CD14-positive monocyte (primary cell): ENCODE measurements at places on chromosomes 4 and X.

DNA sequence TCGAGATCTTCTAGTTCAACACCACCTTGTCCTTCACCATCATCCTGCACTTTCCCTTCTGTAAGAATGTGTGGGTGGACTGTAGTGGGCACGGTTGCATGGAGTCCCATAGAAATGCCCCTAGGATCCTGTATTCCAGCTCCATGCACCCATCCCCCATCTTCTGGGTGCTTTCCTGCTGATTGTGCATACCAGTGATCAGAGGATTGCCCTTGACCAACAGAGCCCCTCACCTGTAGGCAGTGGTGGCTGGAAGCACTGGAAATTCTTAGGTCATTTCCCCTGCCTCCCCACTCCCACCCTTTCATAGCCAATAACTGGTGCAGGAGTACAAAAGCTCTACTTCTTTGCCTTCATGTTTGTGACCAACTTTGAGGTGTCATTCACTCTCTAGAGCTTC is 213.4 kb upstream of the ARSJ start:
- DNase-seq: no peak

- DNase-seq: no peak
Observed at GRCh38 chr4:136203199-136203598, 1329.1 kb downstream of the PCDH18 start.

- no peak for DNase-seq
Observed at GRCh38 chrX:17174671-17175070, 200.3 kb upstream of the NHS start.

DNA sequence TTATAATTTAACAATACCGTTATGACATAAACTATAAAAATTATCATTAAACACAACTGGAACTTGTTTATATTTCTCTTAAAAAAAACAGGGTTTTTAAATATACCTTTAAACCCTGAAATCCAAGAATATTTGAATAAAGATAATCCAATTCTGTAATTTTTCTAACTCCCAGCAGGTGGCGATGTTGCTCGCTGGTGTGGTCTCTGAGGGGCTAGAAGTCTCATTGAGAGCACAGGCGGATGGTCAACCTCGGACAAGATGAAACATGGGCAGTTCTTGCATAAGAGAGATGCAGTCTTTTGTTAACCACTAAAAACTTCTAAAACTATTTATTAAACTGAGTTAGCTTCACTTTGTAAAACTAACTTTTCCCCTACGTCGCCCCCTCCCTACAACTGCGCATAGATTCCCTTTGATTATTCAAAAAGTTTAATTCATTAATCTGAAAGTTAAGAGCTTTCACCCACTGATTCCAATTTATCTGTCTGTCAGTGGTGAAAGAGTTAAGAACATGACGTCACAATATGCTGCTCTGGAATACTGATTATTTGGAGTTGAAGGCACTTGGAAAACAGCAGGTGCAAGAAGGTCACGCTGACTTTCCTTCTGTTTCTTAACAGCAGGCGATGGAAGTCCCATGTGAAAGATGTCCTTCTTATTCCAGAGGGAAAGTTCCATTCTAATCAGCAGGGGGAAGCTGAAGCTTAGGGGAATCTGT is 29.5 kb downstream of the DMP1 start:
- DNase-seq: peak; percentile 49

GRCh38 chr4:27318740-27319139 is 458.1 kb downstream of the STIM2 start:
- no peak for DNase-seq

GRCh38 chrX:39771089-39771488 is 326.7 kb downstream of the BCOR start:
- no peak for DNase-seq

DNA sequence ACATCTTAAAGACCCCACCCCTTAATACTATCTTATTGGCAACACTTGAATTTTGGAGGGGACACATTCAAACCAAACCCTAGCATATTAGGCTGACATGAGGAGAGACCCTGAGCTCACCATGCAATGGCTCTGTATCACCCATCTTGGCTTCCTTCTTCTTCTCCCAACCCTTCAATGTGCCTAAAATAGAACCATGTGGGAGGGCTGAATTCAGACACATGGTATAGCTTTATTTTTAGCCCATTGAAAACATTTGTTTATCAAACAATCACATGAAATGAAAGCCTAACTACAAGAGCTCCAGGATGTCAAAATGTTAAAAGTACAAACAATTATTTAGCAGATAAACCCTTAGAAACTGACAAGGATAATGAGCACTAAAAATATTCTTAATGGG is 81.6 kb downstream of the RASL11B start:
- no peak for DNase-seq

DNA sequence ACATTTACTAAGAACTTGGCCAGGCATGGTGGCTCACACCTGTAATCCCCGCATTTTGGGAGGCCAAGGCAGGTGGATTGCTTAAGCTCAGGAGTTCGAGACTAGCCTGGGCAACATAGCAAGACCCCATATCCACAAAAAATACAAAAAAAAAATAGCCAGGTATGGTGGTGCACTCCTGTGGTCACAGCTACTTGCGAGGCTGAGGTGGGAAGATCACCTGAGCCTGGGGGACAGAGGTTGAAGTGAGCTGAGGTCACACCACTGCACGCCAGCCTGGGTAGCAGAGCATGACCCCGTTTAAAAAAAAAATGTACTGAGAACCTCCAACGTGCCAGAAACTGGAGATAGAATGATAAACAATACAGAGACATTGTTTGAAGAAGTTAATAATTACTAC is 8.0 kb downstream of the OPRPN start:
- no peak for DNase-seq

- DNase-seq: peak; percentile 51
Observed at GRCh38 chr4:40829586-40829985, 79.8 kb downstream of the NSUN7 start.

DNA sequence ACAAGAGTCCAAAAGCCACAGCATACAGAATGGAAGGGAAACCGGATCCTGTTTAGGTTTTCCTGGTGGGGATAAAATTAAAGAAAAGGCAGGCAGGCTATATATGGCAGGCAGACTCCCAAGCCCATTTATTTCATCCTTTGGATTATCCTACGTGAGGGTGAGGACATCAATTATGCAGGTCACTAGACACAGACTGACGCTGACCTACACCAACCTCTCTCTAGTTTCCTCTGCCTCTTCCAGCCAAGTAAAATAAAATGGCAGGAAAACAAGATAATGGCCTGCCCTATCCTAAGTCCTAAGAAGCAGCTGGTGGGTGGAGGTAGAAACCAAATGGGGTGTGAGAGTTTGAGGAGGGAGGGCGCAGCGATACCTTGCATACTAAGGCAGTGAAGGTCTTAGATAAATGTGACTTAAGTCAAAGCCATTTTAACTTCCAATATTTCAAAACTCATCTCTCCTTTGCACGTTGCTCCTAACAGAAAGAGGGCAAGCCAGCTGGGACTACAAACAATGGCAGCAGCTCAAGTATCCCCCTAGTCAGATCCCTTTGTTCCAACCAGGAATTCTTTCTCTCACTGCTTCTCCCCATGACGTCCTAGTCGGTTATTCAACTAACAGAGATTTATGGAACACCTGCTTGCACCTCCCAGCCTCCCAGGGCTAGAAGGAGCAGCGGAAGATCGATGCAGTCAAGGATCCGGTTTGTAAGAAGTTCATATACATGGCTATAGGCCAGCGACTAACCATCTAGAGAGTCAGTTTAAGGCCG is 72.8 kb downstream of the IRF2 start:
- no peak for DNase-seq

DNA sequence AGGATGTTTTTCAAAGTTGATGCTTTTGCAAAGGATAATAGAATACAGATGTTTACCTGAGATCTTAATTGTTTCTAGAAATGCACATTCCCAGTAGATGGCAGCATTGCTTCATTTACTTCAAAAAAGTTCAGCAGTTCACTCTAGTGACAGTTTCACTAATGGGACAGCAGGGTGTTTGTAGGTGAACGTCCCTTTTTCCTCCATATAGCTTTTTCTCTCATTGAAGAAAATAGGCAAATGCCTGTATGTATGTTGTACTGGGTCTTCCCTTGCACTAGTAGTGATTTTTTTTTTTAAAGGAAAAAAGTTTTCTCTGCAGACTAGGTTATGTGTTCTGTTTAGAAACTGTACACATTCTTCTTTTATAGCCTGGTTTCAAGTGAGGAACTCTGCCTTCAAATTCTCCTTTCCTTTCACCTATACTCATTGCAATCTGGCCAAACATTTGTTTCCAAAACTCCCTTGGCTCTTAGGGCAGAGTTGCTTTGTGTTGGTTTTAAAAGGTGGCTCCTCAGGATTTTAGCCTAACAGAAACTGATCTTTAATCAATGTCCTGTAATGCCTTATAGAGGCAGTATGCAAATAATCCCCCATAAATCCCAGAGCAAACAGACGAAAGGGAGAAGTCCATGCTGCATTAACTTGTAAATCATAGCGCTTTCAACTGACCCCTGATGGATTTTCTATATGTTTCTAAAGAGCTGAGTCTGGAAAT is 86.3 kb downstream of the EGF start:
- peak; percentile 49 for DNase-seq

DNA sequence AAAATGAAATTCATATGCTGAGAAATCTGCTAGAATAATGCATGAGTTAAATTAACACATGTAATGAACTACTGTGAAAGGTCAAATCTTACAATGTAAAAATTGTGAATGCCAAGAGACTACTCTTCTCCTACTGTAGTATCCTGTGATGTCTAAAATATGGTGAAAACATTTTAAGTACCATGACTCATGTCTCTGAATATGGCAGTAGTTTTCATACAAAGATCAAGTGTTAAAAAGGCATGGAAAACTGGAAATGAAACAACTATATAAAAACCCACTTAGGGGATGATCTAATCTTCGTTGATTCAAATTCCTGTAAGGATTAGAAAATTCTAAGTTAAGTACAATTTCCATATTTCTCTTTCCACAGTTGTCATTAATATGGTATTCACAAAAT is 221.3 kb downstream of the PPP3CA start:
- no peak for DNase-seq

DNA sequence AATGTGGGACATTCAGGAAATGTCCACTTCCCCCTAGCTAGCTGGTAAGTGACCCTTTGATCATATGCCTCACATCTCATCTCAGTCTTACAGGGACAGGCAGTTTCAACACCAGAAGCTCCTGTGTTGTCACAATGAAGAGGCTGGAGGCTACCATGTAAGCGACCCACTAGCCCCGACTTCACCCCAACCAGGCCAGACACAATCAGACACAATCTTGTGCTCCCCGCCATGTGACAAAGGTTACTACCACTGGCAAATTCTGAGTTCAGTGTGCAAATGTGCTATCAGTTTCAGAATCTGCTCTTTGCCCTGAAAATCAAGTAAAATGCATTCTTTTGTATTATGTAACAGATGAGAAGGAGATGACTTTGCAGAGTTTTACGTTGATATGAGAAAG is 56.9 kb upstream of the STS start:
- peak; percentile 25 for DNase-seq

- DNase-seq: no peak
Observed at GRCh38 chr4:155789391-155789790, 30.6 kb downstream of the GUCY1B1 start.
